Vagina (tissue), 2 donors: ENCODE measurements at places on chromosomes 5 and 9. TPM values are rescaled to one million over a fixed set of nuclear protein-coding genes. Genes with fewer than 3 reads are reported as not detected.

GRCh38 chr9:135498381-135499126, 1.9 kb upstream of the MRPS2 start:
- no peaks in the 10 kb centered on the region for H3K27me3 ChIP-seq
- H3K4me1 ChIP-seq, result peaks cover 24% of the 10 kb centered on the region
- no peak overlapping the region for H3K27ac ChIP-seq
- DNase-seq, result no peak

The ANKRA2 gene
- 45.4 TPM for total RNA-seq

The DOCK8 gene
- 18.4 TPM for total RNA-seq

- no peaks in the 10 kb centered on the region for H3K4me1 ChIP-seq
- no peak overlapping the region for H3K4me3 ChIP-seq
- no peak overlapping the region for H3K27ac ChIP-seq
- H3K27me3 ChIP-seq, result no peaks in the 10 kb centered on the region
These were observed 456.5 kb upstream of the CDH9 start for GRCh38 chr5:27494887-27495286.

GRCh38 chr5:154644745-154645411, 110.3 kb upstream of the LARP1 start:
- H3K4me1 ChIP-seq, result peaks cover 6% of the 10 kb centered on the region
- no peaks in the 10 kb centered on the region for H3K27me3 ChIP-seq
- DNase-seq, result no peak
- no peaks in the 10 kb centered on the region for H3K36me3 ChIP-seq

DNA sequence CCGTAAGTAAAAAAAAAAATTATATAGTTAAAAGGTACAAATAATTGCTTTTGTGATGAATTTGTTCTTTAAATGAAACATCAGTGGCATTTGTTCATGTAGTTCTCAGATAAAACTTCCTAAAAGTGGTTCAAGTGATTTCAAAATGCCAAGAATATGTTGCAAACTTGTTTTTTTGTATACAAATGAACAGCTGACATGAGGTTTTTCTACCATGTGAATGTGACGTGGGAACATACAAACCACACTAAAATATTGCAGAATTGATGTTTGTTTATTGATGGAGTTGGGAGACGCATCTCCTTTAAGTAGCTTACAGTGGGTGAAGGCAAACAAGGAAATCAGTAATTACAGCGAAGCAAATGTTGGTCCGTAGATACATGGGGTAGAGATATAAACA, 16.9 kb downstream of the BASP1 start:
- H3K4me1 ChIP-seq, result peaks cover 15% of the 10 kb centered on the region
- no peak overlapping the region for H3K27ac ChIP-seq
- H3K27me3 ChIP-seq, result no peaks in the 10 kb centered on the region
- no peak overlapping the region for H3K4me3 ChIP-seq
- no peaks in the 10 kb centered on the region for H3K36me3 ChIP-seq
- no peak for DNase-seq

- H3K4me1 ChIP-seq, result no peaks in the 10 kb centered on the region
- H3K27ac ChIP-seq, result no peak overlapping the region
- no peak for DNase-seq
These were observed 1854.6 kb upstream of the WWC1 start for GRCh38 chr5:166436872-166437271.

- H3K27ac ChIP-seq, result no peak overlapping the region
- no peaks in the 10 kb centered on the region for H3K36me3 ChIP-seq
- H3K4me1 ChIP-seq, result no peaks in the 10 kb centered on the region
- no peaks in the 10 kb centered on the region for H3K27me3 ChIP-seq
- no peak for DNase-seq
These were observed 15.7 kb upstream of the STARD4 start for GRCh38 chr5:111528056-111528455.

DNA sequence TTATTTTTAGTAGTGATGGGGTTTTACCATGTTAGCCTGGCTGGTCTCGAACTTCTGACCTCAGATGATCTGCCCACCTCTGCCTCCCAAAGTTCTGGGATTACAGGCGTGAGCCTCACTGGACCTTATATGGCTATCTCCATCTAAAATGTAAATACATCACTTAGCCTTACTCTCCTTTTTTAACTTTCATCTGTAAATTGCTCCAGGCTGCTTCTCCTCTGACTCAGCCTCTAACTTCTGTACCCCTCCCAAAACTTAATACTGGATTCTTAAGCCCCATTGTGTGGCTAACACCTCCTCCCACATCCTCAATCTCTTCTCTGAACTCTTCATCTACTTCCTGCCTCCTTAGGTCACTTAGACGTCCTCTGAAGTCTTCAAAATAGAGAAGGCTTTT, 4.0 kb downstream of the SNX30 start:
- H3K4me3 ChIP-seq, result no peak overlapping the region
- H3K4me1 ChIP-seq, result peaks cover 64% of the 10 kb centered on the region
- no peak for DNase-seq
